Activated gamma-delta T cell treated with Interleukin-2 at 50 U/mL for 16 hours (primary cell): ENCODE measurements at places on chromosomes 5 and 9.

DNA sequence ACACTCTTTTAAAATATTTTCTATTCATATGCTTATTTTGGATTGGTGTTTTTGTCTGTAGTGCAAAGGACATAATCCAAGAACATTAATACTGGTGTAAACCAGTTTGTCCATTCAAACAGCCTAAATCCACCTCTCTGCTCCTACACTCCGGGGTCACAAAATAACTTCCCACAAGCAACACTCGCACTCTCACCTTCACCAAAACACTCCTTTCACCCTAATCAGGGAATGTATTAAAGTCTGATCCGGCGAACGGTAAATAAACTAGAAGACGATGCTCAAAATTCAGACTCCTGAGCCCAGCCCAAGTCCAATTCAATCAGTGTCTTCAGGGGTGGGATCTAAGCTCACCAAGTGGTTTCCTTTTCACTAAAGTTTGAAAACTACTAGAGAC, 649 bp downstream of the AP3B1 start:
- no peak for DNase-seq

- DNase-seq = no peak
Measured at GRCh38 chr9:123561046-123561445, 205.0 kb downstream of the CRB2 start.

DNA sequence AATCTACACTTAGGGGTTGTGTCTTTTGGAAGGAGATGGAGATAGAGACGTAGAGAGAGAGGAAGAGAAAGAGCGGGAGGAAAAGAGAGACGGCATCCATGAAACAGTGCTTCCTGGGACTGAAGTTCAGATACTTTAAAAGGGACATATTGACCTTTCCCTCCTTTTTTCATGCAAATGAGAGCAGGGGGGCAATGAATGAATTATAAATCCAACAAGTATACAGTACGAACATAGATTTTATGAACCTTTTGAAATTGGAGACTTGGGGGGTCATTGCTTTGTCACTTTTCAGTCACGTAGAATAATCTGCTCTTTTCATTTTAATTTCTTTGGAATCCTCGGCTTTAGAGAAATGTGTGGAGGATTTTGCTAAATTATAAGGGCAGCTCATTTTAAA, 364.2 kb downstream of the MAT2B start:
- no peak for DNase-seq

DNA sequence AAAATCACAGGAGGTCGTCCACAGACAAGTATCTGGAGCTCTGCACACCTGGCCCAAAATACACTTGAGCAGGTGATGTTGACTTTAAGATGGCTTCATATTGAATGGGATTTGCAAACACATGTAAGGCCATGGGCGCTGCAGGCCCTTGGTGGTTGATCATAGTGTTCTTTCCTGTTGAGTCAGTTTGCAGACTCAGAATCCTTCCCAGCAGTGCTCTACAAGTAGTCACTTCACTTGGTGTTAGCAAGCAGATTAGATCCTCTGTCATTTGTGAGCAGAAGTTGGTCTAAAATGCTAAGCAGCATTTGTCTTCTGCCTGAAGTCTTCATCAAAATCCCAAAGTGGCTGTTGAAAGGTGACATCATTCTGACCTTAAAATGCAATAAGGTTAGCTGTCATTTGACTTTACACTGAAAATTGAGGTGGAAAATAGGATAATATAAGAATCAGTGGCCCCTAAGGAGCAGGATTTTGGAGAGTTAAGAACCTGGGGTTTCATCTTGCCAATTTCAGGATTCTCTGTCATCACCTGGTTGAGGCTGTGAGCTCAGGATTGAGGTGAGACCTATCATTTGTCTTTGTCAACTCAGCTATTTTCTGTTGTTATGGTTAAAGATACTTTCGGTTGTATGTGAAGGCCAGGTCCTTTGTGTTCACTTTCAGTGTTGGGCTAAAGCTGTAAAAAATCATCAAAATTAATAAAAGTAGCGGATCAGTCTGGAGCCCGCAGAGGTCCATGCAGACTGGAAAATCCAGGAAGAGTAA, 114.5 kb downstream of the LRRC70 start:
- no peak for DNase-seq

- DNase-seq = no peak
Measured at GRCh38 chr9:114370968-114371320, 16.8 kb downstream of the AKNA start.

GRCh38 chr5:84729326-84729725, 344.6 kb upstream of the EDIL3 start:
- DNase-seq = no peak

GRCh38 chr9:122200960-122201595, 27.7 kb downstream of the LHX6 start:
- no peak for DNase-seq

- DNase-seq = no peak
Measured at GRCh38 chr5:125236981-125237380, 490.5 kb upstream of the ZNF608 start.

DNA sequence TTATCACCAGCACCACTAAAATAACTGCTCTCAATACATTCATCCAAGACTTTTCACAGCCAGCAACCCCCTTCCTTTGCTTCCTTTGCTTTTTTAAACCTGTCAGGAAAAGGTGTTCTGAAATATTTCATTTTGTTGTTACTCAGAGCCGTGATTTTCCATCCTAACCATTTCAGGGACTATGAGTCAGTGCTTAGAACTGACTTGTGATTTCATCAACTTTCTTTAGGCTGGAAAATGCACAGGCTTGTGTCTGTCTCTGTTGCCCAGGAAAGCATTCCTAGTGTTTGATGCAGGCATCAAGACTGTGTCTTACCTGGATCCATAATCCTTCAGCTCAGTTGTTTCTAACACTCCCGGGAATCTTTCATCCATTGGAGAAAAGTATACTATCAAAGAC, 805.6 kb downstream of the BRINP1 start:
- DNase-seq = no peak
